T-helper 9 cell (primary cell): ENCODE measurements at places on chromosomes 16 and 17.

DNA sequence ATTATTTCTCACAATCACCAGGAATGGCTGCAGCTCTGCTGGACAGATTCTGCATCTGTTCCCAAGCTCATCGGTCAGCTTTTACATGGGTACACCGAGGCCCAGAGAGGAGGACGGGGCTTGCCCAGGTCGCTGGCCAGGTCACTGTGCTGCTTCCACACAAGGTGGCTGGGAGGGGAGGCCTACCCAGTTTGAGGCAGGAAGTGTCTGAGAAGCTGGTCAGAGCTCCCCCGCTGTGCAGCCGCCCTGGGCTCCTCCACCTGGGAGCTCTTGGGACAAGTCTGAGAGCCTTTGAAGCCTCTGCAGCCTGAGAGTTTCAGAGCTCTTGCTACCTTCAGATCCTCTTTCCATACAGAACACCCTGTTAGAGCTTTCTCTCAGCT is 143.3 kb downstream of the CLEC16A start:
- no peak for DNase-seq

DNA sequence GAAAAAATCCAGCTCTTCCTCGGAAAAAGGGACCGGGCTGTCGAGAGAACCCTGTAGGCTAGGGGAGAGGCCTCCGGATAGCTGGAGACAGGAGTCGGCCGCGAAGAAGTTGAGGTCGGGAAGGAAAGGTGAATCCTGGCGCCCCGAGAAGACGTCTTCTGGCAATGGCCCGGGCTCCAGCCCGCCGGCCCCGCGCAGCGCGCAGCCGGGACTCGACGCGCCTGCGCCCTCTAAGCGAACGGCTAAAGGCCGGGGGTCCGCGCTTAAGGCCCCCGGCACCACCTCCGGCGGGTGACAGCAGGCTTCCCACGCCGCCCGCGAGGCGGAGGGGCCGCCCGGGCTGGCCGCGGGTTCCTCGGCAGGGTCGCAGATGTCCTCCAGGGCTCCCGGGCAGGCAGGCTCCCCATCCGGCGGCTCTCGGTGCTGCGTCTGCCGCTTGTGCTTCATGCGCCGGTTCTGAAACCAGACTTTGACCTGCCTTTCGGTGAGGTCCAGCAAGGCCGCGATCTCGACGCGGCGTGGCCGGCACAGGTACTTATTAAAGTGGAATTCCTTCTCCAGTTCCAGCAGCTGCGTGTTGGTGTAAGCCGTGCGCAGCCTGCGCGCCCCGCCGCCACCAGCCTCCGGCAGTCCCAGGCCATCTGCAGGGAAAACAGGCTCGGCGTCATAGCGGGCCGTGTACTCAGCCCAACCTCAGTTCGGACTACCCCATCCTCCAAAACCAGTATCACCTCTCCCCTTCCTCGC is 1.6 kb downstream of the HOXB2 start:
- peak; percentile 52 for DNase-seq

GRCh38 chr16:63938661-63939060 is 1183.2 kb downstream of the CDH11 start:
- no peak for DNase-seq

DNA sequence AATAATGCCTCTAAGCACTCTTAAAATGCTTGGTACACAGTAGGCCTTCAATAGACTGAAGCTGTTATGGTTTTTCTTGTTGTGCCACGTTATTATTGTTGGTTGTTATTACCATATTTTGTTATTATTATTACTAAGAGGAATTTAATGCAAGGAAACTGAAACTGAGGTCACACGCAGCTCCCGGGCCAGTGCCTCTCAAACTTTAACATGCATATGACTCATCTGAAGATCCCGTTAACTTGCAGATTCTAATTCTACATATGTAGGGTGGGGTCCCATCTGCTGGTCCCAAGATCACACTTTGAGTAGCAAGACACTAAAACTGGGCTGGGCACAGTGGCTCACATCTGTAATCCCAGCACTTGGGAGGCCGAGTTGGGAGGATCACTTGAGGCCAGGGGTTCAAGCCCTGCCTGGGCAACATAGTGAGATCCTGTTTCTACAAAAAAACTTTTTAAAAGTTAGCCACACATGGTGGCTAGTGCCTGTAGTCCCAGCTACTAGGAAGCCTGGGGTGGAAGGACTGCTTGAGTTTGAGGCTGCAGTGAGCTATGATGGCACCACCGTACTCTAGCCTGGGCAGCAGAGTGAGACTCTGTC is 888 bp downstream of the ACSM5 start:
- no peak for DNase-seq

GRCh38 chr17:59796785-59797205 is 89.3 kb downstream of the VMP1 start:
- no peak for DNase-seq

DNA sequence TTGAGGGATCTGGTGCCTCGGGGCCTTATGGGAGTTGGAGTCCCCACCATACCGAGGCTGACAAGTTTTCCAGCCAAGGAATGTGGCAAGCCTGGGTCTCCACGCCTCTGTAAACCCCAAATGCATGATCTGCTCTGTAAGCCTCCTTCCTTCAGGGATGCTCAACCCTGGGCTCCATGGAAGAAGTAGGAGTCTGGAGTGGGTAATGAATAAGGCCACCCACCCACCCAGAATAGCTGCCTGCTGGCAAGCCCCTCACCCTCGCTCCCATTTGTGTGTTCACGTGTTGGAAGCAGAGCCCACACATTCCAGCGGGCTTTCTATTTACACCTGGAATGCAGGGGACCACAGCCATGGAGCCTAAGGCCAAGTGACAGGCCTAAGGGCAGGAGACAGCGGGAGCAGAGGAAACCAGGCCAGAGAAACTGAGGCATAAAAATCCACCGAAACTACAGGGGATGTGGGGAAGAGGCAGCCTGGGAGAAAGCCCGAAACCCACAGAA is 4.4 kb downstream of the DLG4 start:
- no peak for DNase-seq

DNA sequence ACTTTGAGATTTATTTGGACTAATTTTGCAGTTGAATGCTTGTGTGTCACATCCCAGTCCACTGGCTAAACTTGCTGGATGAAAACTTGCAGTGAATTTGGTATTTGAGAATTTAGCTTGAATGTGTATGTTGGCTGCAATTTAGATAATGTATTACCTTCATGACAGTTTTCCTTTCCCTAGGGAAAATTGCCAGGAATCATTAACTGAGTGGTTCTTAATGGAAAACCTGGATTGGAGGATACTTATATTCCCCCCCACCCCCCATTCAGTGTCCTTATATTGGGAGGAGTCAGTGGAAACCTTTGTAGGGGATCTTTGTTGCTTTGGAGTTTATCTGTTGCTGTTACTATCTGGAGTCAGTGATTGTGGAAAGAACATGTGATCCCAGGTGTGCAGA is 67.6 kb downstream of the KPNA2 start:
- no peak for DNase-seq

DNA sequence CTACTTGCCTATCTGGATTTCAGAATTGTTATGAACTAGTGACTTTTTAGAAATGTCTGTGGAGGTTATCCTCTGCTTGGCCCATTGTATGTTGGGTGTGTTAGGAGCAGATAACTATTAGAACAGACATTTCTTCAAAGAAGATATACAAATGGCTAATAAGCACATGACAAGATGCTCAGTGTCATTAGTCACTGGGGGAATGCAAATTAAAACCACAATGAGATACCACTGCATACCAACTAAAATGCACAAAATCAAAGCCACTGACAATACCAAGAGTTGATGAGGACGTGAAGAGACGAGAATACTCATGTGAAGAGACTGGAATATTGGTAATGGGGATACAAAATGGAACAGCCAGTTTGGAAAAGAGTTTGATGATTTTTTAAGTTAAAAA is 39.2 kb downstream of the CEP112 start:
- no peak for DNase-seq

DNA sequence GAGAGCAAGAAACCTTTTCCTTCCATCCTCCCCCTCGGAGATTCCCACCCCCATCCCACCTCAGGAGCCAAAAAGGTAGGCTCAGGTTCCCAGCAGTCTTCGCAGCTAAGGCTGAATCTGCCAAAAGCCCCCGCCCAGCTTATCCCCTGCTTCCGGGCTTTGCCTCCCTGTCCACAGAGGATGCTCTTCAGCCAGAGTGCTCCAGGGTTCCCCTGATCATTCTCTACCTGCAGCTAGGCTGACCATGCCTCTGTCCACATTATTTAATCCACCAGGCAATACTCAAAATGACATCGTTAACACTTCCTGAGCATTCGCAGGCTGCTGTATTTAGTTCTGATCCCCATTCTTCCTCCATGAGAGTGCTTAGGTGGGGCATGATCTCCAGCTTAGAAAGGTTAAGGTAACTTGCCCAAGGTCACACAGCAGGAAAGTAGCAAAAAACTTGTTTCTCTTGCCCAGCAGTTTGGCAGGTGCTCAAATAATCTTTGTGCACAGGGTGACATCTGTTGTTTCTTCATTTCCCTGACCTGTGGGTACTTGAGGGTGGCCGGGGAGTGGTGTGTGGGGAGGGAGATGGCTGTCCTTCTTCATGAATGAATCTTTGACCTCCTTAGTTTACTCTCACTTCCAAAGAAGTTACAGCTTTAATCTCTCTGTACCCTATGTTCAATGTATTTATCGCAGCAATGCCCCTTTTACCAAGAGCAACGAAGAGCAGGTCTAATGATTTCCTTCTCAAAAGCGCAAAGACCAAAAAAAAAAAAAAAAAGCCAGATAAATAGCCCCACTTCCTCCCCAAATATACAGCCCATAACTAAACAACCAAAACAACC is 848 bp upstream of the TBKBP1 start:
- DNase-seq: no peak

GRCh38 chr17:16301963-16302855 is 51.1 kb downstream of the CENPV start:
- DNase-seq: no peak

GRCh38 chr17:12342609-12343435 is 322.1 kb downstream of the MAP2K4 start:
- DNase-seq: no peak

- DNase-seq: no peak
Observed at GRCh38 chr17:64217249-64217691, 45.8 kb downstream of the TEX2 start.

- DNase-seq: no peak
Observed at GRCh38 chr16:15958703-15959348, 9.4 kb downstream of the ABCC1 start.

DNA sequence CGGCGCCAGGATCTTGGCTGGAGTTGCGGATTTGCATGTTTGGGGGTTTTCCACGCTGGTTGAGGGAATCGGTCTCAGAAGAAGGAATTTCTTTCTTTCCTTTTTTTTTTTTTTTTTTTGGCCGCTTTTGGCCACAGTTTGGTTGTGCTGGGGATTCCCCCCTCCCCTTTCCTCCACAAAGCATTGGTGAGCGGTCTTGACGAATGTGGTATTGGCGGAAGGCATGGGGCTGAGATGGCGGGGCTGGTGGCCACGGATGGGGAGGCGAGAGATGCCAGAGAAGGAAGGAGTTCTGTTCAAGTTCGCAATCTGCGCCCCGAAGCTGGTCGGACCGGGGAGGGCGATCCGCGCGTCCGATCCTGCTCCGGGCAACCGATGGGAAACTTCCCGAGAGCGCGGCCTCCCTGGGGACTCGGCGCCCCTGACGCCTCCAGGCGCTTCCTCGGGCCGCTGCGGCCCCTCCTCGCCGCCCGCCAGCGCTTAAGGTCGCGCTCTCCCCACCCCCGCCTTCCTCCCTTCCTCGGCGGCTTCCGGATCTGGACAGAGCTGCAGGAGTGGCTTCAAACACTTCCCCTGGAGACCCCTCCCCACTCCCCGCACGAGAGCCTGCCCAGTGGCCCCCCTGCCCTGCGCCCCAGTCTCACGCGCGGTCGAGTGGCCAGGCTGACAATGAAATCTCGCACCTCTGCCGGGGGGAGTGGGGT is 43.2 kb downstream of the RAI1 start:
- no peak for DNase-seq

DNA sequence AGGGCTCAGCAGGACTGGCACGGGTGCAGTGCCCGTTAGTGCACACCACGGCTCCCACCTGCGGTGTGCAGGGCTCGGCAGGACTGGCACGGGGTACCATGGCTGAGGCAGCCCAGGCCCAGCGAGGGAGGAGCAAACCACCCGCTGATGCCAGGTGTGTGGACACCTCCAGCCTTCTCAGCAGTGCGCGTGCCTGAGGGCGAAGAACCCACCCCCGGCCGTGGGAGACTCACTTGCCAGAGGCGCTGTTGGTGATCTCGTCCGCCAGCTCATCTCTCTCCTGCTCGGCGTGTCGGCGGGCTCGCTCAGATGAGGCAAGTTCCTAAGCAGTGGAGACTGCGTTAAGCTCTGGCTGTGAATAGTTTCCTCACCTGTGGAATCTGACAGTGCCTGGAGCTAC is 45.4 kb downstream of the NDEL1 start:
- no peak for DNase-seq

DNA sequence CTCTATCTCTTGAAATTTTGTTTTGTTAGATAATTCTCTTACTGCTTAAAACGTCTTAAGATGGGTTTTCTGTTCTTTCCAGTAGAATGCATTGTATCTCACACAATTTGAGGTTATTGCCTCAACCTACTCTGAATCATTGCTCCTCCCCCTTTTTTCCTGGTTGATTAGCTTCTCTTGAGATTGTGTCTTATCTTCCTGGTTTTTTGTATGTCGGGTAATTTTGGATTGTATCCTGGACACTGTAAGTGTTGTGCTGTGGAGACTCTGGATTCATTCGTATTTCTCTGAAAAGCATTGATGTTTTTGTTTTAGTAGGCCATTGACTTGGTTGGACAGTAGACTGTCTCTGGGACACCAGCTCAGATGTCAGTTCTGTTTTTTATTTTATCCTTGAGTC is 26.1 kb downstream of the PRKCB start:
- no peak for DNase-seq

- DNase-seq: no peak
Observed at GRCh38 chr17:15970500-15970899, 25.6 kb downstream of the ADORA2B start.

- DNase-seq: no peak
Observed at GRCh38 chr16:69169051-69169450, 17.9 kb upstream of the SNTB2 start.

- DNase-seq: no peak
Observed at GRCh38 chr17:33651686-33652085, 358.6 kb upstream of the ASIC2 start.

GRCh38 chr16:71648162-71648561 is 22.2 kb downstream of the MARVELD3 start:
- no peak for DNase-seq

DNA sequence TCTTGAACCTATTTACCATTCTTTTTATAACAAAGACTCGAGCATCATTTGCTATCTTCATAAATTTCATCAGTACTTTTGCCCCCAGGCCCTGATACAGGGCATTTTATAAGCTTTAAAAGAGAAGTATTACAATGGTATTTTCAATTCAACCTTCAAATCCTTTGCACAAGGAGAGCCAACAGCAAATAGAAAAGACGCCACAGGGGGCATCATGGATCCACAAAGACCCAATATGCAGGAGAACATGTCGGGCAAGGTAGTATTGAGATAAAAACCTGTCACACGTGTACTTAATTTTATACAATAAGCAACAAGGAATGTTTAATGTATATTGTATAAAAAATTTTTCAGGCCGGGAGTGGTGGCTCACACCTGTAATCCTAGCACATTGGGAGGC is 10.2 kb downstream of the MAP3K14 start:
- no peak for DNase-seq

DNA sequence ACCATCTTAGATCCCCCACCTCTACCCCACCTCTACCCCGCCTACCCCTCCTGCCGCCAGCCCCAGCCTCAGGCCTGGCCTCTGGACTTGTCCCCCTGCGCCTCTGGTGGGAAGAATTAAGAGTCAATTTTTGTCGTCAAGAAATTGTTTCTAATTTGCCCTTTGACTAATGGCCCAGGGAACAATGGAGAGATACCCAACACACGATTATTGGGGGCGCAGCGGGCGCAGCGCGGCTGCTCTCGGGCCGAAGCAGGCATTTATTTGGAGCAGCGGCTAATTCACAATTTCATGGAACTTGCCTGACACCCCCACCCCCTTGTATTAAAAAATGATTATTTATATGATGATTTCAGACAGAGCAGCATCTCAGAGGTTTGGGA is 4.4 kb upstream of the BAHCC1 start:
- no peak for DNase-seq
